ENCODE measurements at places on chromosomes 7 and 10. TPM values are rescaled to one million over a fixed set of nuclear protein-coding genes. Genes with fewer than 3 reads are reported as not detected.

Gene CCDC146
- 3.1 TPM for total RNA-seq

Gene PGAM2
- total RNA-seq: 0.14 TPM

Gene KIN
- total RNA-seq: 6.0 TPM

Gene POP7
- 27.6 TPM for total RNA-seq

Gene PKD1L1
- total RNA-seq: 0.09 TPM

Gene FKBP9
- total RNA-seq: 558 TPM

Gene DOCK1
- total RNA-seq: 98.5 TPM

Gene DYDC1
- total RNA-seq: not detected

Gene MOGAT3
- total RNA-seq: not detected

Gene AOAH
- total RNA-seq: not detected

Gene BMPER
- total RNA-seq: 32.6 TPM

Gene MARCHF5
- total RNA-seq: 10.3 TPM

Gene AKR1E2
- 13.9 TPM for total RNA-seq

Gene GIMAP7
- 0.09 TPM for total RNA-seq

Gene IL2RA
- total RNA-seq: not detected

Gene HGF
- total RNA-seq: 462 TPM

Gene IQUB
- total RNA-seq: 0.43 TPM

Gene KLF14
- total RNA-seq: not detected

Gene ADIRF
- total RNA-seq: 110 TPM

Gene CRYGN
- 0.74 TPM for total RNA-seq

Gene PTN
- 27.8 TPM for total RNA-seq

Gene SPDYE16
- total RNA-seq: not detected

Gene CPN1
- total RNA-seq: not detected

Gene RNF148
- total RNA-seq: 0.74 TPM

Gene MAP3K8
- 16.1 TPM for total RNA-seq

Gene TCERG1L
- total RNA-seq: not detected

Gene MYL7
- total RNA-seq: not detected

Gene GSTO2
- total RNA-seq: 2.0 TPM

Gene JAKMIP3
- total RNA-seq: 0.55 TPM

Gene SGPL1
- 31.2 TPM for total RNA-seq

Gene SLC13A4
- not detected for total RNA-seq

Gene ALKBH4
- total RNA-seq: 10.0 TPM

Gene HDAC9
- total RNA-seq: 2.6 TPM

Gene ANKRD7
- 0.92 TPM for total RNA-seq

Gene BHLHA15
- 0.37 TPM for total RNA-seq

Gene ZNF138
- 3.4 TPM for total RNA-seq

Gene AMPH
- 3.4 TPM for total RNA-seq

Gene GALNT17
- not detected for total RNA-seq

Gene LRMDA
- total RNA-seq: 1.1 TPM

Measured in smooth muscle cell of bladder (primary cell).